ENCODE measurements at places on chromosomes 16 and 17.

GRCh38 chr17:77996256-77996655 is 37.8 kb downstream of the TNRC6C start:
- DNase-seq: no peak

- no peak for DNase-seq
Measured at GRCh38 chr17:75241143-75241430, 20.3 kb downstream of the GGA3 start.

DNA sequence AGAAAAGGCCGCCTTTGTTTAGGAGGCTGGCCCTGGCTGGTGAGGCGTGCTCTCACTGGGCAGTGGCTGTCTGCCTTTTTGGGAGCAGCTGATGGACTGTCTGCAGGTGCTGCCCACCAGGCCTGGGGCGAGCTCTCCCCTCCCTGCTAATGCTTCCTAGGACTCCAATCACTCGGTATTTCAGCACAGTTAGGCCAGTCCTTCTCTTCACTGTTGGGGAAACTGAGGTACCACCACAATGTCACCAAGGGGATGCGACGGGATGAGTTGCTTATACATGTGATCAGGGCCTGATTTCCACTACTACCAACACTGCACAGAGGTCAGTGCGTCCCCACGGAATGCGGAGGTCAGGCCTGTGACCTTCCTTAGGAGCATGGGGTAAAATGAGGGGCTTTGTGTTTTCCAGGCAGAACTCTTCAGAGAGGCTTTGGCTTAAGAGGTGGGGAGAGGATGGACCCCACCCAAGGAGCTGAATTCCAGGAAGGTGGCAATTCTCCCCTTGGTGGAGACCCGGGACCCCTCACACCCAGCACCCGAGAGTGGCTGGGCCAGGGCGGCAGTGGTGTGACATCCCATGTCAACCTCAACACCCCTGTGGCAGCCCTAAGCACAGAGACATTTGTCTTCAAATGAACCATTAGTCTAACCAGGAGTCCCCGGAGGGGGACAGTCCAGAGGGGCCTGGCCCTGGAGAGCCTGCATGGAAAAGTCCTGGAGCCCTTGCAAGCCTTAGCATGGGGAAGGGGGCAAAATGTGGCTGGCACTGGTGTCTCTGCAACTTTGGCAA is 86.4 kb downstream of the N4BP1 start:
- no peak for DNase-seq

DNA sequence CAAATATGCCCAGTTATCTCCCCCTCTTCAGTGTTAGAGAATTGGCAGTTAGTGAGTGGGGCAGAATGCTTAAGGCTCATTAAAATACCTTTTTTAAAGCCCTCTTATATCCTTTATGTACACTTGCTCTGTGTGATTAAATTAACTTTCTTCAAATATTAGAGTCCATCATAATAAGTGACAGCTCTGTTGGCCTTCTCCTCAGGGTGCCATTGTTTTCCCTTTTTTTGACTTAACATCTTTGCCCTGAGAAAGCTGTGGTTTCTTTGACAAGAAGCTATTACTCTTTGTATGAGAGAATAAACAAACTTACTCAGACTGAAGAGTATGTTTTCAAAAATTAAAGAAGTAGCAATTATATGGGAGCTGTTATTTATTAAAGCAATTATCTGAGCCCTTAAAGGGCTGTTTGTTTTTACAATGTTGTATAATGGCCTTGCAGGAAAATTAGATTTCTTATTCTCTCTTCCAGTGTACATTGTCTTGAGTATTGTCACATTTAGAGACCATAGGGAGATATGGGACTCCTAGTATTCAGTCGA is 13.4 kb downstream of the RBBP6 start:
- DNase-seq: no peak

- DNase-seq: peak; percentile 88
Measured at GRCh38 chr16:88812513-88813268, 963 bp upstream of the APRT start.

- no peak for DNase-seq
Measured at GRCh38 chr16:15576960-15577958, 65.7 kb downstream of the MARF1 start.

DNA sequence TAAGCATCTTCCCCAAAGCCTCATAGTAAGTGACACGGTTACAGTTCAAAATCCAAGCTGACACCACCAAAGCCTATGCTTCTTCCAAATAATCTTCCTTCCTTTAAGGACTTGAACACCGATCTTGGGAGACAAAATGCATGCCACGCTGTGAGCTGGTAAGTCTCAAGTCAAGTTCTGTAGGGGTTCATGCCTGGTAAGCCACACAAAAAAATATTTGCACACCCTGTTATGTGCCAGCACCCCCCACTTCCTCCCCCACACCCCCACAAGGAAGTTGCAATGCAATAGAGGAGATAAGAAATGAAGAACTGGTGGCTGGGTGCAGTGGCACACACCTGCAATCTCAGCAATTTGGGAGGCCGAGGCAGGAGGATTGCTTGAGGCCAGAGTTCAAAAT is 5.6 kb downstream of the NOG start:
- peak; percentile 56 for DNase-seq

GRCh38 chr16:88759245-88759975 is 25.6 kb downstream of the PIEZO1 start:
- DNase-seq: no peak
